ENCODE measurements at places on chromosomes 5 and 9.
A peak's percentile ranks its signal among the peaks of the same experiment; 100 is the strongest.

GRCh38 chr5:142767911-142768310, 2.3 kb upstream of the ARHGAP26 start:
- DNase-seq: no peak

DNA sequence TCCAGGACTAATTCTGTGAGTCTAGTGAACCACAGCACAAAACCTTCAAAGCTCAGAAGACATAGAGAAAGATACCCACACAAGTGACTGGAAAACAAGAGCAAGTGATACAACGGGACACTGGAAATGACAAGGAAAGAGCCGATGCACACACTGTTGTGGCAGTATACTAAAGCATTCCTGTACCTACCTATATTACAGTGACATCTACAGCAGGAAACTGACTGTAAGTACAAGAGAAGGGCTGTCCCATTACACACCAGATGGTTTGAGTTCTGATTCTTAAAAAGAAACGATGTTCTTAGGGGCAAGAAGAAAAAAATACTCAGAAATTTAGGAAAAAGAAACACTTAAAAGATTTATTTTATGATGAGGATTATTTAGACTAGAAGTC, 18.5 kb downstream of the TMEM245 start:
- peak; percentile 17 for DNase-seq

DNA sequence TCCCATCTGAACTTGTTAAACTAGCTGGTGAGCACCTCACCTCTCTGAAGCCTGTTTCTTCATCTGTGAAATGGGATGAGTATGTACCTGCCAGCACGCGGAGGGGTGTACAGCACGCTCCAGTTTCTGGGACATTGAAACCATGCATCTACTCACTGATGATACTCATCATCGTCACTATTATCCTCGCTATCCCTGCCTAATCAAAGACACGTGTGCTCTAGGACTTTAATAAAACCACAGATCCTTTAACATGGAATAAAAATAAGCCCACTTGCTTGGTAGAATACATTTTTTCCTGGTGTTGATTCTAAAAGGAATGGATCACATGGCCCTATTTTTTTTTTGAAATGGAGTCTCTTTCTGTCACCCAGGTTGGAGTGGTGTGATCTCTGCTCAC, 37.3 kb upstream of the POMT1 start:
- no peak for DNase-seq

GRCh38 chr9:70085241-70085640, 41.6 kb downstream of the MAMDC2 start:
- DNase-seq: no peak

- DNase-seq: no peak
Observed at GRCh38 chr5:140317859-140318258, 15.0 kb upstream of the PFDN1 start.

- no peak for DNase-seq
Observed at GRCh38 chr5:1204693-1205242, 3.4 kb downstream of the SLC6A19 start.

DNA sequence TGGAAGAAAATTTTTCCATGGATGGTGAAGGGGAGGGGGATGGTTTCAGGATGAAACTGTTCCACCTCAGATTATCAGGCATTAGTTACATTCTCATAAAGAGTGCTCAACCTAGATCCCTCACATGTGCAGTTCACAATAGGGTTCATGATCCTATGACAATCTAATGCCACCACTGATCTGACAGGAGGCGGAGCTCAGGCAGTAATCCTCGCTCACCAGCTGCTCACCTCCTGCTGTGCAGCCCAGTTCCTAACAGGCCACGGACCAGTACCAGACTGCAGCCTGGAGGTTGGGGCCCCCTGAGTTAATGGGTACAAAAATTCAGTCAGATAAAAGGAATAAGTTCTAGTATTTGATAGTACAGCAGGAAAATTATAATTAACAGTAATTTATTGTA, 337.2 kb downstream of the NPR3 start:
- DNase-seq: no peak

GRCh38 chr9:6673326-6674025, 27.9 kb upstream of the GLDC start:
- no peak for DNase-seq

DNA sequence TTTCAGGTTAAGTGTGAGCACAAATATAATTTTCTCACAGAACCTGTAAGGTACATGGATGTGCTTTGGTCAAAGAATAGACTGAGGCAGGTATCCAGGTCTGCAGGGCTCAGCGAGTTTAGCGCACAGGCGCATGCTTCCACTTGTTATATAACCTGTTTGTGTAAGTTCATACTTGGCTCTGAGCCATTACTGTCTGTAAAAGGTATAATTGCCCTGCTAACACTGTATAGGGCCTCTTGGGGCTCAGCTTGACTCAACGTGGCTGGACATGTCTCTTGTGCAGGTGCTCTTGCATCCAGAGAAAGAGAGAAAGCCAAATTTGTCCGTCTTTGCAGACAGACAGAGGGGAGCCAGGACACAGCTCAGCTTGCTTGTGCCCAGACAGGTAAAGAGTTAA, 759.6 kb downstream of the MTRR start:
- DNase-seq: no peak

DNA sequence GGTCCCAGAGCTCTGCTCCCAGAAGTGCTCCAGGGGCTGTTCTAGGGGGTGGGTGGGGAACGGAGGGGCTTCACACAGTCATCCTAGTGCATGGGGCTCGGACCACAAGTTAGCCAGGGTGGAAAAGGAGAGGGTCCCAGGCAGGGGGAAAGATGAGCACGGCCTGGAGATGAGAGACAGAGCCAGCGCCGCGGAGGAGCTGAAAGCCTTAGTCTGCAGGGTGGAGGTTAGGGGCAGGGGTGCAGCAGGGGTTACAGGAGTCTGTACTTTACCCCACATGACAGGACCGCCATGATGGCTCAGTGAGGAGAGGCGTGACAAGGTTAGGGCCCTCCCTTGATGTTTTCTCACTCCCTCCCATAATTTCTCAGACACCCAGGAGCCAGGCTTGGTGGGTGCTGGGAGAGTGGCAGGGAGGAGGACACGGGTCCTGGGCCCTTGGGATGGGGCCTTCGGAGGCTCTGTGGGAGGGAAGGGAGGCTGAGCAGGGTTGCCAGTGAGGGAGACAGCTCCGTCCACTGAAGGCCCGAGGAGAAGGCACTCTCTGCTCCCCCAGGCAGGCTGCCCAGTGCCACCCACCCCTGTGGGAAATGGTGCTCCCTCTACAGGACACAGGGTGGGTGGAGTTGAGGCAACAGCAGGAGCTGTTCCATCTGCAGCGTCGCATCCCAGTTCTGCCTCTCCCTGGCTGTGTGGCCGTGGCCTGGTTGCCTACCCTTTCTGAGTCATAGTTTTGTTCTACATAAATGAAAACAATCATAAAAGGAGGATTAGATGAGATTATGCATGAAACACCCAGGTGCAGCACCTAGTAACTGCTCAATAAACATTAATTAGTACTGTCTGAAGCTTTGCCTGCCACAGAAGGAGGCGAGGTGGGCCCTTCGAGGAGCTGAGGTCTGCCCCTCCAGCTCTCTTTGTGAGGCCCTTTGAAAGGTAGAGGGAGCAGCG, 66.2 kb downstream of the NDST1 start:
- no peak for DNase-seq

DNA sequence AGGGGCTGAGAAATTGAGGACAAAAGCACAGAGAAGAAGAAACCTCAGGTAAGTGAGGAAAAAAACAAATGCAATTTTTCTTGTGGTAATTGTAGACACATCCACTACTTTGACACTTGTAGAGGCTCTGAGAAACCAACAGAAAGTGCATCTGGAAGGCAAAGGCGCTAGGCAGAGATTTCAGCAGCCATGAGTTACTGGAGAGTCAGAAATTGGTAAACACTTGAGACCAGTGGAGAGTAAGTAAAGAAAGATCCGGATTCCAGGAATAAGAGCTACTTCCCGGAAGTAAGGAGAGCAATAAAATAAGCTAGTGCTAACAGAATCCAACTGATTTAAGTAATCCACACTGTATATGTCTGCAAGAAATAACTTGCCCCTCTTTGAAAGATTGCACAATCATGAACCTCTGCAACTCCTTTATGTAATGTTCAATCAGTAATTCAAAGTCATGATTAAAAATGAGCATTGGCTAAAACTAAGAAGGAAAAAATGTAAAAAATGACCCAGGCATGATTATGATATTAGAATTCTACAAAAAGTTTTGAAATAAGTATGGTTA, 382.1 kb downstream of the CDH18 start:
- DNase-seq: no peak

GRCh38 chr5:99369797-99370593, 441.2 kb upstream of the CHD1 start:
- no peak for DNase-seq

DNA sequence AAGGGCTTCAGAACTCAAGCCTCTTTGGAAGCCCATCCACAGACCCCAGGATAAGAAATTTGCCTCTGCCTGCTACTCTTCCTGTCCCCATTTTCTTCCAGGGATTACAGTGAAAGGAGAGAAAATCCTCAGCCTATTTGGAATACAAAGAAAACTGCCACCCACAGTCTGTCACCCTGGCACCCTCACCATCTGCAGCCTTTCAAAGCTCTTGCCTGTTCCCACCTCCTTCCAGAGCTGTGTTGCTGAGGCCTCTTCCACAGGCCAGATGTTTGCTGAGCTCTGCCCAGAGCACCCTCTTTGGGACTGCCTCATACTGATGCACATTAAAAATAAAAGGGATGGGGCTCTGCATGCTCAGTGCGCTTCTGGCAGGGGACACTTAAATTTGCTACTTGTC, 35.9 kb upstream of the TAF1L start:
- DNase-seq: no peak

DNA sequence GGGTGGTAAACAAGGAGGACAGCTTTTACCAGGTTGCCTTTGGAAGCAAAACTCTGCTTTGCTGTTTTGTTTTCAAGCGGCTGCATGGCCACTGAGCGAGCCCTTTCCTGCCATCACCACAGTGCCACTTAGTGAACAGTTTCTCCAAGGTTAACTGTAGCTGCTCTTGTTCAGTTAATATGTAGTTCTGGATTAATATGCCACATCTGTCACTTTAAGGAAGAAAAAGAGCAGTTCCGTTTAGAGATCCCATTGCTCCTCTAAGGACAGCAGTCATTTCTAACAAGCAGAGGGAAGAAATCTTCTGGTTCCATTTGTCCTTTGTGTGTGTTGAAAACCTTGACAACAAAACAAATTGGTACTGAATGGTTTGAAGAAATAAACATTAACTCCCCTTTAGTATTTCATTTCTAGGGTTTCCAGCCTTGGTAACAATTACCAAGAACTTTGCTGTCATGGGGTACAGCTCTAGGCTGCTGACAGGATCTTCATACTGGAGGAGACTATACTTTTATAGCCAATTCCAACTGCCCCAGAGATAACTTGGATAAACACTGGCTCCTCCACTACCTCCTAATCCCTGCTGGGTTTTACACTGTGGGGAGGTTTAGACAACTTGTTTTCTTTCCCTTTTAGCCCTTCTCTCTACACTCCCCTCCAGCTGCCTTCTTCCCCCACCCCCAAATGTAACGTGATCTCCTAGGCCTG, 10.3 kb upstream of the ABL1 start:
- DNase-seq: no peak

- no peak for DNase-seq
Observed at GRCh38 chr5:111582451-111582850, 70.1 kb upstream of the STARD4 start.

DNA sequence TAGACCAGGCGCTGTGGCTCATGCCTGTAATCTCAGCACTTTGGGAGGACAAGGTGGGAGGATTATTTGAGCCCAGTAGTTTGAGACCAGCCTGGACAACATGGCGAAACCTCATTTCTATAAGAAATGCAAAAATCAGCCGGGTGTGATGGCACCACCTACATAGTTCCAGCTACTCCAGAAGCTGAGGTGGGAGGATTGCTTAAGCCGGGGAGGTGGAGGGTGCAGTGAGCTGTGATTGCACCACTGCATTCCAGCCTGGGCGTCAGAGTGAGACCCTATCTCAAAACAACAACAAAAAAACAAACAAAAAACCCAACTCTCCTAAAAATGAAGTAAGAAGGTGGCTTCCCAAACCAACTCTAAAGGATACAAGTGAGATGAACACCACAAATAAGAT, 23.0 kb downstream of the IARS1 start:
- no peak for DNase-seq

DNA sequence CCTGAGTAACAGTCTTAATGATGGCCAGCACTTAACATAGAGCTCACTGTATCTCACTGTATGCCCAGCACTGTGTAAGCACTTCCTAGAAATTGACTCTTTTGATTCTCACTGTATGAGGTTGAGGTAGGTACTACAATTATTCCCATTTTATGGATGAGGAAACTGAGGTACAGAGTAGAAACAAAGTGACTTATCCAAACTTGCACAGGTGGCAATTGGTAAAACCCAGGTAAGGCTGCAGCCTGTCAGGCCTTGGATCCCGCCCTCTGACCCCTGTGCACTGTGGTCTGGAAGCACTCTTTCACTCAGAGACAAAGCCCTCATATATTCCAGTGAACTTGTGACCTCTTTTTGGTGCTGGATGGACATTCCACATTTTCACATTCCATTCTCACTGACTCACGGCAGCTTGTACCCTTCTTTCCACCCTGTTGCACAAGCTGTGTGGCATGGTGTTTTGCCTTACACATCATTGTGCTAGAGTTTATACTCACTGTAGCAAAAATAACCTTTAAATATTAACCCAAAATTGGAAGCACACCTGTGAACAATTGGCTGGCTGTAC, 21.7 kb downstream of the ANKRD55 start:
- no peak for DNase-seq

DNA sequence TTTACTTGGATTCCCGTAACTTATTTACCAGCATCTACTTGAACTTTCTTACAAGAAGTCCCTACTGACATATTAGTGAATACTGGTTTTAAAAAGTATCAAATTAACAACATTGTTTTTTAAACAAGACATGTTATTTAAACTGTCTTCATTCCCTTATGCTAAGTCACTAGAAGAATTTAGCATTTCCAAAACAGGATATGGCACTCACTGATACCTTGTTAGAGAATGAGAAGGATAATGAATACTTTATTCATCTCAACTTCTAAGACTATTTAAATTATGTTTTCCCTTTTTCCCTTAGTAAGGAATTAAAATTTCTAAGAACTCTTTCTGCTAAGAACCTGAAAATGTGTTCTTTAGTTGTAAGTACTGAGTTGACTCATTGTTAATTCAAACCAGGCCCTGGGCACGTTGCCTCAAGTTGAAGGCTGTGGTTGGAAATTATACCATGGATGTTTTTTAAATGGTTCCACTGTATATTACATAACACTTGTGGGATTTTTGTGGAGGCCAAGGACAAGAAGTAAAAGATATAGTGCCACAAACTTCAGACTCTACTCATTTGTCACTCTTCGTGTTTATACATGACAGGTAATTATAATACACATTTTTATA, 219.0 kb upstream of the EDIL3 start:
- DNase-seq: no peak

DNA sequence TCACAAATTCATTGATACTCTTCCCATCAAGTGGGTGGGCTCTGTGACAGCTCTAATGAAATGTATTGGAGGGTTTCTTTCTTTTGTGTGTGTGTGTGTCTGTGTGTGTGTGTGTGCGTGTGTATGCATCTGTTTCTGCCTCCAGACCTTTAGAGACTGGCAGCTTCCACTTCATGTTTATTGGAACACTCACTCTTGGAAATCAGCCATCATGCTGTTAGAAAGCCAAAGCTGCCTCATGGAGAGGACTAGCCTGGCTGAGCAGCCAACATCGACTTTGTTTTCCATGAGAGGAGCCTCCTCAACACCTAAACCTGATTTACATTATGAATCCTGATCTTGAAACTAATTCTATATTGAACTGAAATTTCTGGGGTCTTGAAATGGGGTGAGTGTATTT, 128.5 kb upstream of the FAM174A start:
- DNase-seq: no peak

GRCh38 chr9:132589148-132590036, 7.0 kb downstream of the BARHL1 start:
- no peak for DNase-seq
